Naive B cell (primary cell): ENCODE measurements at places on chromosomes 12 and 14. TPM values are rescaled to one million over a fixed set of nuclear protein-coding genes. Genes with fewer than 3 reads are reported as not detected.

CLEC4D gene
- not detected for polyA plus RNA-seq

BDKRB1 gene
- polyA plus RNA-seq: not detected

GRIP1 gene
- 0.25 TPM for polyA plus RNA-seq

LRTM2 gene
- polyA plus RNA-seq: not detected

KCNJ8 gene
- polyA plus RNA-seq: not detected

HCFC2 gene
- polyA plus RNA-seq: 7.1 TPM

AQP2 gene
- polyA plus RNA-seq: not detected

ENDOU gene
- polyA plus RNA-seq: not detected

KLHL42 gene
- 6.0 TPM for polyA plus RNA-seq

MAP1LC3B2 gene
- polyA plus RNA-seq: 3.2 TPM

NCOR2 gene
- 6.0 TPM for polyA plus RNA-seq

ANO6 gene
- polyA plus RNA-seq: 26.9 TPM

ARG2 gene
- polyA plus RNA-seq: 0.70 TPM

HCAR2 gene
- polyA plus RNA-seq: not detected

GPR68 gene
- polyA plus RNA-seq: not detected

AMDHD1 gene
- polyA plus RNA-seq: not detected

ACVRL1 gene
- not detected for polyA plus RNA-seq

CEBPE gene
- polyA plus RNA-seq: 0.61 TPM

C12orf60 gene
- polyA plus RNA-seq: 1.2 TPM
